ENCODE measurements at places on chromosomes 6 and 20.

DNA sequence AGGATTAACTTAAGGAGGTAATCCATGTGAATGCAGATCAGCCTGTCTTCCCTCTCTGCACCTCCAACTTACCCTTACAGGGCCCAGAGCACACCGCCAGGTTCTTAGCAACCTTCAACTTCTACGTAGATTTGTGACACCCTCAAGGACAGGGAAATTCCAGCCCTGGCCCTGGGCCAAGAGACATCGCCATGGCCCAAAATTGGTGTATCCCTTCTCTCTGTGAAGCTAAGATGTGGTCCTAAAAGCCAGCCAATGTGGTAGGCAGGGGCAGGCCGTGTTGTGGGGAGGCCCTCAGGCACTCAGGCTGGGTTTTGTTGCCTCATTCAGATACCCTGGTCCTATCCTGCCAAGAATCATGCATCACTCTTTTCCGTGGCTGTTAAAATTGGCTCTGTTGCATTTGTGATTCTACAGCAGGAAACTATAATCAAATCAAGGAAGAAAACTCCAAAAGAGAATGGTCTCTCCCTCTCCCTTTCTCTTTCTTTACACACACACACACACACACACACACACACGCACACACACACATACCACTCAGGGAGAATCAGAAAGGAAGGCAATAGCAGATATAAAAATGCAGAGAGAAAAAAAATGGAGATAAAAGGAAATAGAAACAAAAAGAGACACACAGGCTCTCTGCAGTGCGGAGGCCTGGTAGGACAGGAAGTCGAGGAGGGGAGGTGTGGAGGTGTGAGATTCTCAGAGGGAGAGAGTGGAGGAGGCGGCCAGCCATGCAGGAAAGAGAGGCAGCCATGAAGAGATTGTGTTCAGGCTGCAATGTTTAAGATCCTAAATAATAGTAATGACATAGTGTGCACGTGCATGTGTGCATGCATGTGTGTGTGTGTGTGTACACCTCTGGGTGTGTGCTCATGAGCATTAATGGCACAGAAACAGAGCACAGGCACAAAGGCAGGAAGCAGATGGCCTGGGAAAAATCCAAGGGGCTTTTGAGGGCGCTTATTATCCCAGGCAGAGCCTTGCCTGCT, 201.8 kb upstream of the LRFN2 start:
- DNase-seq, result no peak

DNA sequence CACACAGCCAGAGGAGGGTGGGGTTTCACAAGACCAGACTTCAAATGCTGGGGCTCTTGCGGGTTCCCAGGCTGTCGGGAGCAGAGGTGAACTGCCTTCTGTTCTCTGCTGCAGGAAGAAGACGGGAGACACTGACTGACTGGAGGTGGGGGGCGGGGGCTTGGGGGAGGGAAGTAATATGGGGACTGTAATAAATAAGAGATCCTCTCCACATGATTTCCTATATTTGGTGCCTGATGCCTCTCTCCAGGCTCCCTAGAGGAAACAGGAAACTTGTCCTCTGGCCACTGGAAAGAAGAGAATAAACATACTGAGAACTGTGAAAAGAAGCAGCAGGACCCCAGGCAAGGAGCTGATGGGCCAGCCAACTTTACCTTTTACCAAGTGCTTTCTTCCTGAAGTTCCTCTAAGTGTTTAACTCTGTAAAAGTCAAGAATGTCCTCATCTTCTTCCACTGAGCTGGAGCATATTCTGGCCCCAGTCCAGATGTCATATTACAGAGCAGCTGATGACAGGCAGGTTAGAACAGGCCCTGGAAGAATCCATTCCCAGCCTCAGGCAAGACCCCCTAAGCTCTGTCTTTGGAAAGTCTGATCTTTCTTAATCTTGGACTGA, 33.2 kb upstream of the ADGRF5 start:
- no peak for DNase-seq

- no peak for DNase-seq
Measured at GRCh38 chr6:131890091-131890490, 61.1 kb downstream of the CCN2 start.

- DNase-seq, result no peak
Measured at GRCh38 chr20:3563548-3564177, 92.8 kb downstream of the ATRN start.
